Activated T-helper 1 cell treated with Interleukin-2 at 50 U/mL for 16 hours (primary cell): ENCODE measurements at places on chromosomes 11 and 22.

- no peak for DNase-seq
These were observed 883.3 kb downstream of the NTM start for GRCh38 chr11:132253469-132254264.

DNA sequence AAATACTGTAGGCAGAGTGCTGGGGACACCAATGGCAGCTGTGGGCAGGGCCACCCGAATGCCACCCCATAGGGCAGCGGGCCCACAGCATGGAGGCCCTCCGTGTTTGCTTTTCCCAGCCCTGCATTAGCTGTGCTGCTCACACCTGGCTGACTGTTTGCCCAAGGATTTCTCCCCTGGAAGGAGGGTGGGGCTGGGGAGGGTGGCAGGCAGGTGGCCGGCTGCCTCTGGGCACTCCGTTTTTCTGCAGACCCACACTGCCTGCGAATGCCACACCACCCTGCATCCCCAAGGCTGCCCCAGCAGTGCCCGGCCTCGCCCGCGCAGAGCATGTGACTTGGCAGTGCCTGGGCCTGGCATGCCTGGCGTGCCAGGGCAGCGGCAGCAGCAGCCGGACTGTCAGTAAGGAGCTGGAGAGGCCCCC lies 19.6 kb downstream of the DAGLA start:
- DNase-seq, result no peak

DNA sequence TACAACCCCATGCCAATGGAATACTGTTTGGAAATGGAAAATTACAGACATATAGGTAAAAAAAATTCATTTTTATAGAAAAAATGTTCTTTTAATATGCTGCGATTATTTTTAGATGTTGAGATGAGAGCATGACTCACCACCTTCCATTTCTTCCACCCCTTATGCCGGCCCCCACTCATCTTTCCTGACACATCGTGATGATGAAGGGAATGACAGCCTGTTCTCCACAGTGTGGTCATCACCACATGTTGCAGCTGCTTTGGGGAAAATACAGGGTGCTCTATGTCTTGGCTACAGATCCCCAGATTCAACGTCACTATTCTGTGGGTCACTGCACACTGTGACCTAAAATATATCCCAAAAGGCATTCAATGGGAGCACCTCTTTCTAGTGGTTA lies 916.2 kb downstream of the METTL15 start:
- no peak for DNase-seq

DNA sequence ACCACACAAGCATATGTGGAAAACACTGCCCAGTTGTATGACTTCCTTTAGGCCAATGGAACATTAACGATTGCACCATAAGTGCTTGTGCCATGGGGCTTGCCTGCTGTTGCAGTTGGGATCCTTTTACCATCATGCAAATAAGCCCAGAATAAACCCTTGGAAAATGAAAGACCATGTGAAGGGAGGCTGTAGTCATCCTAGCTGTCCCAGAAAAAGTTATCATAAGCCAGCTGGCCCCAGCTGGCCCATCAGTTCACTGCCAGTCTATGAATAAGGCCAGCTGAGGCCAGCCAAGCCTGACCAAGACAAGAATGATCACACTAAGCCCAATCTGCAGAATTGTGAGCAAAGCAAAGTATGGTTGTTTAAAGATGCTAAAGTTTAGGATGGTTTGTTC lies 253.9 kb upstream of the ARHGAP20 start:
- no peak for DNase-seq
